ENCODE measurements at places on chromosomes 5 and 9. TPM values are rescaled to one million over a fixed set of nuclear protein-coding genes. Genes with fewer than 3 reads are reported as not detected.

ECPAS gene
- total RNA-seq, result 81.5 TPM

ADCY2 gene
- 0.54 TPM for total RNA-seq

TXN gene
- total RNA-seq, result 60.0 TPM

PAEP gene
- total RNA-seq, result not detected

TLX3 gene
- total RNA-seq, result not detected

AJM1 gene
- 8.6 TPM for total RNA-seq

SLCO4C1 gene
- total RNA-seq, result 0.19 TPM

FAM163B gene
- not detected for total RNA-seq

GRIA1 gene
- total RNA-seq, result 0.30 TPM

ADAMTSL1 gene
- total RNA-seq, result 2.1 TPM

CATSPER3 gene
- total RNA-seq, result 0.54 TPM

ARSB gene
- 13.5 TPM for total RNA-seq

CEP120 gene
- total RNA-seq, result 10.2 TPM

CDX1 gene
- total RNA-seq, result 0.16 TPM

NME5 gene
- total RNA-seq, result 2.0 TPM

WNT8A gene
- total RNA-seq, result not detected

MZB1 gene
- 0.51 TPM for total RNA-seq

Measured in cardiac septum (tissue), 1 donor.